GM13977 (cell line): ENCODE measurements at places on chromosomes 12 and 14.
A peak's percentile ranks its signal among the peaks of the same experiment; 100 is the strongest.

- DNase-seq, result no peak
These were observed 226.5 kb upstream of the SOX5 start for GRCh38 chr12:24175929-24176328.

DNA sequence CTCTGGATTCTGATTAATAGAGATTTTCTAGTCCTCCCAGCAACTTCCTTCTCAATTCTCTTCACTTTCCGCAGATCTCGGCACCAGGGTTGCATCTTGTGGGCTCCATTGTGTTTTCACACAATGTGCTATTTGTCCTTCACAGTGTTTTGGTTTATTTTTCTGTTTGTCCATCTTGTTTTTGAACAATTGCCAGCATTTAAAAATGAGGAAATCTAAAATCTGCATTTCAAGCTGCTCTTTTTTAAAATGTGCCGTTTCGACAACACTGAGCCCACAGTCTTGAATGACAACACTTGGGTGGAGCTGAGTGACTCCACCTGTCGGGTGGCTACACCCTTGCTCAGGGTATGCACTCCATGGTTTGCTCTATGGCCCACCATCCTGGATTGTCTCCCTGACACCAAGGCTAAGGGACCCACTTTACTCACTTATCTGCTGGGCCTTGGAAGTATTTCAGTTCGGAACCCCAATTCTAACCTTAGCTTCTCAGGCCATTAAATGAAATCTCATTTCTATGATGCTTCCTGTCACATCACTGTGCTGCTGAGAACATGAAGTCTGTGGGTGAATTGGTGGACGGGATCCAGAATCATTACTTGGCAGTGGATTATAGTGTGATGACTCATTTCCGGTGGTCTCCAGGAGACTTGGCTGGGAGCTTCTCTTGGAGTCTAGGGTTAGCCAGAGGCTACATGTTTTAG, 3.4 kb upstream of the MYRFL start:
- DNase-seq, result no peak

GRCh38 chr12:102757882-102758226, 159.2 kb downstream of the PAH start:
- DNase-seq, result no peak

GRCh38 chr14:35959835-35960234, 133.7 kb downstream of the BRMS1L start:
- DNase-seq, result no peak

GRCh38 chr12:95435355-95435754, 38.6 kb upstream of the METAP2 start:
- DNase-seq, result no peak

DNA sequence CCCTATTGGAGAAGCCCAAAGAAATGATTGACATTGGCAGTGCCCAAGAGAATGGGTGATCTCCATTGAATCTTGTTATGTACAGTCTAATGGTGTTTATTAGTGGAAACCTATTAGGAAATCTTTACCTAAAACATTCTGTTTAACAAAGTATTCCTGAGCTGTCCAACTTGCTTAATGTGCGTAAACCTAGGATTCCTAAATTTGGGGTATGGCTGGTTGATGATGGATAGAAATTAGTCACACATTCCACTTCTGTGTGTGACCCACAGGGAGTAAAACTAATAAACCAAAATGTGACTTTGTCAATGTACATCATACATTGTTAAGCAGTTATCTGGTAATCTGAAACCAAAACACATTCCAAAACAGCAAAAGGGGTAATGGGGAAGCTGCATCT, 761.3 kb downstream of the FSCB start:
- no peak for DNase-seq

DNA sequence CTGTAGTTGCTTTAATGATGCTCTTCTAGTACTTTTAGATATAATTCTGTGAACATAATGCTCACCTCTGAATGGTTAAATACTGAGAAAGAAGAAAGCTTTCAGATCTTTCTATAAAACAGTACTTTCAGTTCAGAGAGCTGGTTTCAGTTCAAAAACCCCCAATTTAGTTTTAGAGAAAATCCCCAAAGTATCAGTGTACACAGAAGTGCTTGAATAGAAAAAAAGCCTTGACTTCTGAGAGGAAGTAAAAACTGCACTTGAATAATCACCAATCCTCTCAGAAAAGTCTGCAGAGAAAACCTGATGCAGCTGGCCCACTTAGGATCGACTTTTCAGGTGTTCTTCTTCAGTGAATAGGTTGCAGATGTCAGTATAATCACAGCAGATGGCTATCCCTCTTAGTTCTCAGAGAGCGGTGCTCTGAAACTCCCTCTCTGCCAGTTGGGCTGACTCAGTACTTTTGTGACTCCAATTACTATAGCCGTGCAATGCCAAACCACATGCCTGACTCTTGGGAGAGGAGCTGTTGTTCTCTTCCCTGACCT, 616.3 kb downstream of the LRFN5 start:
- DNase-seq, result peak; percentile 45

- peak; percentile 49 for DNase-seq
These were observed 101.2 kb downstream of the EEA1 start for GRCh38 chr12:92827836-92828431.

DNA sequence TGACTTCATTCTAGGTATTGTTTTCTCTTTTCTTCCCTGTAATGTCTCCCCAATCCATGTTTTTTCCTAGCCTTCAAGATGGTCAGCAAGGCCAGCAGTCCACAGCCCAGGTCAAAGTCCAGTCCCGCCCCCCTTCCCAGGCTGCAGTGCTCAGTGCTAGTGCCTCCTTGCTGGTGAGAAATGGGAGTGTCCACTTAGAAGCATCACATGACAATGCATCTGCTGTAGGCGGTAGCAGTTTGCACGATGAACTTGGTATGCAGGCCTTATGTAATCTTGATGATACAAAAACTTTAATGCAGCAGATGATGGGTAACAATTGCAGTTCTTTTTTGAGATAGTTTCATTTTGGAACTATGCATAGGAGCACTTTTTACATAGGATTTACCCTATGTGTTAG, 88.4 kb downstream of the PCNX1 start:
- DNase-seq, result no peak

DNA sequence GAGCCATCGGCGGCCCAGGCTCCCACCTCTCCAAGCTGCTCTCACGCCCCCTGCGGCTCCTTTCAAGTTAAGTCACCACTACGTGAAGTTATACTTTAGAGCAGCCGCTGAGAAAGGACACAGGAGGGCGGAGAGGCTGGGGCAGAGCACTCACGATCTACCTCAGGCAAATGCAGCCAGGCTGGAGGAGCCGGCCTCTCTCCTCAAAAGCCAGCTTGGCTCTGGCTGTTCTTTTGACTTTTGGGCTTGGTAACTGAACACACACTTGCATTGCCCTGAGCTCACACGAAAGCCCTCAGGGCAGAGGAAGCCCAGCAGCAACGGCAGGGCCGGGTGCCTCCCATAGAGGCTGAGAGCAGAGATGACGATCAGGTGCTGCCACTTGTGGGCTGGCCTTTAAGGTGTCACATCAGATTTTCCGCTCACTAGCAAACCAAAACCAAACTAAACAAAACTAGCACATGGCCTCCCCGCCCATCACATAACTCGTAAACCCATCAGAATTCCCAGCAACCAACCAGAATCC, 75.2 kb downstream of the PITPNM2 start:
- peak; percentile 62 for DNase-seq

DNA sequence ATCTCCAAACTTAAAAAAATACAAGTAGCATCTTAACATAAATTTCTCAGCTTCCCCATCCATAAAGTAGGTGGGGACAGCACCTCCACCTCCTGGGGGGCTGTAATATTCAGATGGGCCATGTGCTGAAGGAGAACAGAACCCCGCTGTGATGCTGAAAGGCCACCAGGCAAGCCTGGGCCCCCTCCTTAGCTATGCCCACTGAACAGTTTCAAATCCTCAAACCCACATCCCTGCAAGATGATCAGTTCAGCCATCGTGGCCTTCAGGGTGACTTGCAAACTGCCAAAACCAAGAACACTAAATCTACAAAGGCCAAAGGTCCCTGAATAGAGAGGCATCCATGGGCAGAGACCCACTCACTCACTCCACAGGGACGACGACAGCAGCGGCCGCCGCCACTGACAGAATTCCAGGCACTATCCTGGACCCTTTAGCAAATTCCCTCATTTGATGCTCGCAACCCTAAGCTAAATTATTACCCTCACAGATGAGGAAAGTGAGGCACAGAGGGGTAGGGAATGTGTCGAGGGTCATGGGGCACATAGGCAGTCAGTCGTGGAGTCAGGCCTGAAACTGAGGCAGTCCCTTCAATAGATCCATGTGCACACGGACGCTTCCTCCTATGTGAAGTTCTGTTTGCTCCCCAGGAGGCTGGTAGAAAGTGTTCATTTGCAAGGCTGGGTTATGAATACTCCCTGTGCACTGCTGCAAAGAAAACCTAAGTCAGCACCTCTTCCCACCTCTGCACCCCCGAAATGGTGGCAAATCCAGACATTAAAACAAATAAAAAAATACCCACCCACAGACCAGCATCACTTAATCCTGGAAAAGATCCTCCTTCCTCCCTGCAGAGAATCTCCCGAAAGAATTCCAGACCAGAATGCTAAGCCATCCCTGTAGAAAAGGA, 5.9 kb downstream of the ITPK1 start:
- no peak for DNase-seq

DNA sequence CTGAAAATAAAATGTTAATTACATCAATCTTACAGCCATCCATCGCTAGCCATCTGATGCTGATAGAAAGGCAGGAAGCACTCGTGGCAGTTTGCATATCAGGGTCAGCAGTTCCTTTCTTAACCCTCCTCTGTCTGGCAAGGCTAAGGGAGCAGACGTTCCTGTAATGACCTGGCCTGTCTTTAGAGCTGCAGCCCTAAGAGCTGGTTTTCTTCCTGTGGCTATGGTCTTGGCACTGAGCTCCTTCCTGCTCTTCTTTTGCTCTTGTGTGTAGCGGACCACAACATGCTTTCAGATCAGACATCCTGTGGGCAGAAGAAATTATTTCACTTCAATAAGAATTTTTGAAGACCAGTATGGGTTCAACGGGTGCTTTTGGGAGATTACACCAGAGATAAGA, 170.4 kb downstream of the DAD1 start:
- peak; percentile 23 for DNase-seq

GRCh38 chr12:9365296-9365695, 157.1 kb upstream of the PZP start:
- DNase-seq, result no peak

- DNase-seq, result no peak
These were observed 367 bp upstream of the FRS2 start for GRCh38 chr12:69469854-69470188.

- no peak for DNase-seq
These were observed 64.9 kb downstream of the FBXO34 start for GRCh38 chr14:55336162-55336561.

- DNase-seq, result no peak
These were observed 34.1 kb downstream of the ACADS start for GRCh38 chr12:120759591-120760348.

- no peak for DNase-seq
These were observed 236.3 kb downstream of the SLC25A21 start for GRCh38 chr14:36935976-36936678.

- no peak for DNase-seq
These were observed 418.2 kb downstream of the FLRT2 start for GRCh38 chr14:85948153-85948552.
